ENCODE measurements at places on chromosomes 5 and 9. TPM values are rescaled to one million over a fixed set of nuclear protein-coding genes. Genes with fewer than 3 reads are reported as not detected.

DNA sequence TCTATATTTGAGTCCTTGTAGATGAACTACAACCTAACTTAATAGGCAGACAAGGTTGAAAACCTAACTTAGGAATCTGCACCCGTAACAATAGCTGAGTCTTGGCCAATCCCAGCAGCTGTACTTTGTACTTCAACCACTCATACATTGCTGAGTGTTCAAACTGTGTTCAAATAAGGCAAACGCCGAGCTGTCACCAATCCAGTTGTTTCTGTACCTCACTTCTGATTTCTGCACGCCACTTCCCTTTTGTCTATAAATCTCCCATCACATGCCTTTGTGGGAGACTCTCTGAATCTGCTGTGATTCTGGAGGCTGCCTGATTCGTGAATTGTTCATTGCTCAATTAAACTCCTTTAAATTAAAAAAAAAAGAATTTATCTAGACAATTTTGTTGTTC, 167.8 kb upstream of the TUT7 start:
- no peak overlapping the region for H3K4me3 ChIP-seq
- no peaks in the 10 kb centered on the region for H3K4me1 ChIP-seq
- H3K36me3 ChIP-seq, result no peaks in the 10 kb centered on the region
- no peak for DNase-seq

DNA sequence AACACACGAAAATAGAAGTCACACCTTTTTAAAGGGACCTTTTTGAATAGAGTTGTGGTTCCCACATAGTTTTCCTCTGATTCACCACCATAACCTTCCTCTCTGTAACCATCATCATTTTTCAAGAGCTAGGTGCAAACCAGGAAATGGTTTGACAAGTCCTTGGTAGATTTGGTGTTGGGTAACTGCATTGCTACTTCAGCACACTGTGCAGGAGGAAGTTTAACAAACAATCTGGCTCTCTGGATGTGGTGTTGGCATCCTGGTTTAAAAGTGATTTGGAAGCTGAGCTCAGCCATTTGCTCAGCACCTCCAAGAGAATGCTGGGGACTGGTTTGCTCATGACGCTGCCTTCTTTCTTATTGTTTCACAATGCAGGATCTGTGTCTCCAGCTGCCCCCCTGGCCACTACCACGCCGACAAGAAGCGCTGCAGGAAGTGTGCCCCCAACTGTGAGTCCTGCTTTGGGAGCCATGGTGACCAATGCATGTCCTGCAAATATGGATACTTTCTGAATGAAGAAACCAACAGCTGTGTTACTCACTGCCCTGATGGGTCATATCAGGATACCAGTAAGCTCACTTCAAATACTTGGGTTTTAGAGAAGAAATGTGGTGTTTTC, 213.1 kb downstream of the RFK start:
- H3K27me3 ChIP-seq, result no peaks in the 10 kb centered on the region
- no peaks in the 10 kb centered on the region for H3K36me3 ChIP-seq
- no peak for DNase-seq

DNA sequence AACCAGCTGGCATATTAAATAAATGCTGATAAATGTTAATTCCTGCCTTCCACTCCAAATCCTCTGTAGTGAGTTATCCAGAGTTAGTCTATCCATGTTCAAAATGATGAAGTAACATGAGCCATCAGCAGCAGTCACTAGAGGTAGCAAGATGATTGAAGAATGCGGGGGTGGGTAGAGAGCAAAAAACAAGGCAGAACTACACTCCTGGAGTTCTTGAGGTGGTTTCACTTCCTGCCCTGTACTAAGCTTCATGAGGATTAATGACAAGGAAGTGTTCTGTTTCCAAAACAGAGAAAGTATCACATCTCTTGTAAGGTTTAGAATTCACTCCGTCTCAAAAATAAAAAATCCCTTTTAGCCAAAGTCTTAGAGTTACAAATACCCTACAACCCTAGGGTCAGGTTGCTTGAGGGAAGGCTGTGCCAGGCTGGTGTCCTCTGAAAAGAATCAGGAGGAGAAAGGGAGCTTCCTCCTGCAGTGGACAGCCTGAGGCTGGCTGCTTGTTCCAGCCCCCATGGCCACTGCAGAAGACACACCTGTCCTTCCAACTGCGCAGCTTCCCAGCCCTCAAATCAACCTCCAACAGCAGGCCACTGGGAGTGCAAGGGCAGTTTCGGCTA, 180.2 kb downstream of the DENND1A start:
- no peaks in the 10 kb centered on the region for H3K27me3 ChIP-seq
- H3K36me3 ChIP-seq, result no peaks in the 10 kb centered on the region
- no peak overlapping the region for H3K4me3 ChIP-seq
- DNase-seq, result no peak
- peaks cover 12% of the 10 kb centered on the region for H3K4me1 ChIP-seq
- no peak overlapping the region for H3K27ac ChIP-seq

ANKRD20A1 gene
- total RNA-seq, result 2.7 TPM

LRRC70 gene
- total RNA-seq, result 1.4 TPM

IRX4 gene
- not detected for total RNA-seq

BTNL3 gene
- total RNA-seq, result not detected

Data from CD4-positive, alpha-beta memory T cell (primary cell).